ENCODE measurements at places on chromosomes 13 and 19.
A peak's percentile ranks its signal among the peaks of the same experiment; 100 is the strongest.

GRCh38 chr13:85525411-85525810, 273.8 kb downstream of the SLITRK6 start:
- DNase-seq, result no peak

DNA sequence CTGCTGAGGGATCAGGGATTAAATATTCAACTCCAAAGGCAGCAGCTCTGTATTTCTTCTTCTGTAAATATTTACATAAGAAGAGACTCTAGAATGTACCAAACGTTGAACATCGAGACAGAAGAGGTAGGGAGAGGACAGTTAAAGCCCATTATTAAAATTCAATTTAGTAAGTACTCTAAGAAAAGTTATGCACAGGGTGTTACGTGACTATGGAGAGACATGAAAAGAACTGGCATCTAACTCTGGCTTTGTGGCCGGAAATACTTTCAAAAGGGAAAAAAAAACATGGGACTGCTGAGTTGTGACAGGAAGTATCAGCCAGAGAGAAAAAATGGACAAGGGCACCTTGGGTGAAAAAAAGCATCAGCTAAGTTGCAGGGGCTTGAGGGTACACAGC, 36.7 kb downstream of the LNX2 start:
- DNase-seq, result no peak

GRCh38 chr13:58579468-58579867, 947.9 kb downstream of the PCDH17 start:
- no peak for DNase-seq

GRCh38 chr19:6213266-6213595, 66.5 kb downstream of the MLLT1 start:
- DNase-seq, result no peak

GRCh38 chr13:24264976-24265375, 44.4 kb upstream of the C1QTNF9 start:
- peak; percentile 62 for DNase-seq

DNA sequence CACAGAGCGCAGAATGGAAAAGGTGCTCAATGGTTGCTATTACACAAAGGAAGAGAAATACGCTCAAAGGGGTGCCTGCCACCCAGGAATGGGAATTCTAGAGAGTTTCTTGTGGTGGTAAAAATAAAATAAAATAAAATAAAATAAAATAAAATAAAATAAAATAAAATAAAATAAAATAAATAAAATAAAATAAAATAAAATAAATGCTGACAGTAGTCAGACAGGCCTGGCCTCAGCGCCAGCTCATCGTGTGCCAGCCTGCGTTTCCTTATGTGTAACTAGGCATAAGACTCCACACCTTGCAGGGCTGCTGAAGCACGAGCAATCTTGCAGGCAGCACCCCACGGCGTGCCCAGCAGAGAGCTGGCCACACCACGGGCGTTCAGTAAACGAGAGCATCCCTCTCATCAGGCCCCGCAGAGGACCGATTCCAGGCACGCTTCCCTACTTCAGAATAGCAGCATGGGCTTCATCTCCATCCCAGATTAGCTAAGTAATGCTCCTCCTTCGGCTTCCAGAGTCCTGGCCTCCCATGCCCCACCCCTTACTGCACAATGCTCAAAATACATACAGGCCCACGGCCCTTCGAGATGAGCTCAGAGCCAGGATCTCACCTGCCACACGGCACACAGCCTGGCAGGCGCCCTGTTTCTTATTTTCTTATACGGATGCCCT, 5.6 kb downstream of the NAPA start:
- DNase-seq, result no peak

DNA sequence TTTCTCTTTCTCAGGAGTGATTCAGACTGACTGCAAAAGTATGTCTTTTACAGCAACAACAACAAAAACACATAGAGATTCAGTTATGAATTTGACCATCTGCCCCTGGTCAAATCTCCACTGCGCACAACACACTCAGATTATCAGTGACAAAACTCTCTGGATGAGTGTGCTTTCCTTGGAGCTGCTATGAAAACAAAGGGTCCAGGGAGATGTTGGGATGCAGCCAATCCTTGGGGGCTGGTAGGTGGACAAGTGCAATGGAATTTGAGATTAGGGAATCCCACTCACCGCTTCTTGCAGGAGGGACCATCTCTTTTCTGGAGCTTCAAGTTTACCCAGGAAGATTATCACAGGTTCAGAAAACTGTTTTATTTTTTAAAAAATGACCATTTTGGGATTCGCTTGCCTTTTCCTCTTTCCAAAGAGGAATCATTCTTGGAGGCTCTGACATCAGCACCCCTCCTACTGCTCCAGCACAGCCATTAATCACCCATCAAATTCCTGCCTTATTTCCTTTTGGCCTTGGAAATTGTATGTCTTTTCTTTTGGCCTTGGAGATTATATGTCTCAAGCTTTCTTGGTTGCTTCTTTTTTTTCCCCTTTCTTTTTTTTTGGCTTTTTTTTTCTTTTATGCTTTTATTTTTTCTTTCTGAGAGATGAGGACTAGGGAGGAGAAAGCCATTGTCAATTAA, 311.8 kb downstream of the TSHZ3 start:
- DNase-seq, result no peak

DNA sequence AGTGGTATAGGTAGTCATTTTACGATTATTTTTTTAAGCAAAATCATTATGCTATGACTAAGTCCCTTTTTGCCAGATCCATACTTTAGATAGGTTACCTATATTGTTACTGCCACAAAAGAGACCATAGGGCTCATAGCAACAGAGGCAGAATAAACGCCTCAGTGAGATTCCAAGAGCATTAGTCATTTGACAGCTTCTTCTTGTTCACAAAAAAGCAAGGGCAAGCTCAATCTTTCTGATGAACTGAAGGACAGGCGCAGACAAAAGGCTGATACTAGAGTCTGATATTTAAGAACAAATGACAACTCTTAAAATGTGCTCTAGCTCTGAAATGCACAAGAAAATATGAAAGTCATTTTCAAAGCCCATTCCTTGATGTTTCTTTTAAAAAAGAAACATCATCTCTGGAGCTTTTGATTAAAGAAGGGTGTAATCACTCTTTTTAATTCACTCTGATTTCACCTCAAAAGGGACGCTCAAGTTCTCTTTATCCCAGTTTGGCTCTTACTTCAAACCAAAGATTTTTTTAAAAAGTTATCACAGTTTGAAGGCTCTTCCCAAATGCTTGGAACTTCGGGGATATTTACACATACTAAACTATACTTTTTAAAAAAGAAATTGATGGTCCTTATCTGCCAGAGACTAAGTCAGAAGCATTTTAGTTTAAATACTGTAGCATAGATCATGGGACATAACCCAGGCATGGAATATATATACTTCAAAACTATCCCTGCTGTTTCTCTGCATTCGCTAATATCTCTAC, 187.2 kb downstream of the EFNB2 start:
- no peak for DNase-seq

DNA sequence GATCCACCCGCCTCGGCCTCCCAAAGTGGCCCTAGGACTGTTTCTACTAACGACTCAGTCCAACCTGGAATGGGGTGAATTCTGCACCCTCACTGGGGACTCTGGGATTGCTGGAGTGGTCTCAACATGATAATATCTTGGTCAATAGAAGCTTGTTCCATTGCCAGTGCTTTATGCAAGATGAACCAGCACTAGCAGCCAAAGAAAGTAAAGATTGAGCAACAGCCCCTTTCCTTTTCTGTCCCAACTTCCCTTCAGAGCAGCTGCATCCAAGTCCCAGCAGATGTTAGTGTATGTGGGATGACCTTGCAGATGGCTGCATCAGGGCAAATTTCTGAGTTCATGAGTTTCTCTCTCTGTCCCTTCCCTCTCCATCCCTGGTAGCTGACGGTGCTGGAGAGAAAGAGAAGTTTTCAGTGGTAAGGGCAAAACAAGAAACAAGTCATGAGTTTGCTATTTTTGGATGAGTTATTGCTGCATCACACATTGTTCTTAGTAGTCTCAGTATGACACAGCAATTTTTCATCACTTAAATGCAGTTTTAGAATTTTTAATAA, 183.6 kb upstream of the EDNRB start:
- no peak for DNase-seq

- DNase-seq, result peak; percentile 21
These were observed 4.4 kb downstream of the BCAT2 start for GRCh38 chr19:48806518-48806817.

DNA sequence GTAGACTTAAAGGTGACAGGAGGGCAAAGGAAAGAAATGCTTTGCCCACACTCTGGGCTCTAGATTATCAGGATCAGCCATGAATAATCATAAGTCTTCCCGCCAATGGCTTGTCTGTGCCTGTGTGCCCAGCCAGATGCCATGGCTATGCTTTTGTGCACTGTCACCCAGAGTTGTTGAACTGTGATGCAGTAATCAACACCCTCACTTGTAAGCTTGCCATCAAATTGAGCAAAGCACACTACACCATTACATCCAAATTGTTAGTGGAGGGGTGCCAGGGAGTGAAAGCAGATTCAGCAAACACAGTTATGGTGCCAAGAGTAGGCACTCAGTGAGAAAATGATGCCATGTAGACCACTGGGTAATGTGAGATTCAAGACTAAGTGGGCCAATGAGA, 845.3 kb upstream of the MIR17HG start:
- DNase-seq, result no peak

- DNase-seq, result no peak
These were observed 540.4 kb downstream of the IRS2 start for GRCh38 chr13:109246001-109246400.

GRCh38 chr19:35959968-35960320, 23.8 kb downstream of the LRFN3 start:
- DNase-seq, result no peak

DNA sequence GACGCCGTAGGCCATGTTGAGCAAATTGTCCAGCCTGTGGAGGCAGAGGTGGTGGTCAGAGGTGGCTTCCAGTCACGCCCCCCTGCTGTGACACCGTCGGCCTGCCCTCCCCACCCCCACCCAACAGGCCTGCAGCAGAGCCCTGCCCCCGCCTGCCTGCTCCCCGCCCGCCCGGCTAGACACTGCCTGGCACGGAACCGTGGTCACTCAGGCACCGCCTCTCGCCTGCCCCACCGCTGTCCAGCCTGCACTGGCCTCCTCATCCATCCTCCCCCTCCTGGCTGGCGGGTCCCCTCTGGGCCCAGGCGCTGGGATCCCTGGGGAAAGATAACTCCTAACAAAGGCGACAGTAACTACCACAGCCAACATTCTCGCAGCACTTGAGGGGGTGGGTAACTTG, 21.7 kb downstream of the PRKCSH start:
- DNase-seq, result no peak

GRCh38 chr13:40245567-40245966, 420.9 kb downstream of the FOXO1 start:
- DNase-seq, result no peak

GRCh38 chr19:18280247-18281081, 958 bp downstream of the JUND start:
- peak; percentile 82 for DNase-seq

DNA sequence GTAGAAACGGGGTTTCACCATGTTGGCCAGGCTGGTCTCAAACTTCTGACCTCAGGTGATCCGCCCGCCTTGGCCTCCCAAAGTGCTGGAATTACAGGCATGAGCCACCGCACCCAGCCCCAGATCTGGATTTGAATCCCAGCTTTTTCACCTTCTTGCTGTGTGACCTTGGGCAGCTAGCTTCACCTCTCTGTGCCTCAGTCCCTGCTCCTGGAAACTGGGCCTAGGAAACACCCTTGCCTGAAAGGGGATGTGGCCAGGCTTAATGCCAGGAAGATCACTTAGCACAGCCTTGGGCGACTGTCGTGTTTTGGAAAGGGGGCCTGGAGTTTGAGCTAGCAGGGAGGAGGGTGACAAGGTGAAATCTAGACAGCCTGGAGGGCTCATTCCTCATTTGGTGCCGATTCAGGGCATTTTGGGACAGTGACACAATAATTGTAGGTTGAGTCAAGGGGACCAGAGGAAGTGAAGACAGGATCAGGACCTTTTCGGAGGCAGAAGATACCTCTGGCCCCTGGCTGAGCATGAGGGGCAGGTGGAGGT, 1.8 kb downstream of the PGPEP1 start:
- no peak for DNase-seq

GRCh38 chr13:40595693-40596092, 70.7 kb downstream of the FOXO1 start:
- no peak for DNase-seq

DNA sequence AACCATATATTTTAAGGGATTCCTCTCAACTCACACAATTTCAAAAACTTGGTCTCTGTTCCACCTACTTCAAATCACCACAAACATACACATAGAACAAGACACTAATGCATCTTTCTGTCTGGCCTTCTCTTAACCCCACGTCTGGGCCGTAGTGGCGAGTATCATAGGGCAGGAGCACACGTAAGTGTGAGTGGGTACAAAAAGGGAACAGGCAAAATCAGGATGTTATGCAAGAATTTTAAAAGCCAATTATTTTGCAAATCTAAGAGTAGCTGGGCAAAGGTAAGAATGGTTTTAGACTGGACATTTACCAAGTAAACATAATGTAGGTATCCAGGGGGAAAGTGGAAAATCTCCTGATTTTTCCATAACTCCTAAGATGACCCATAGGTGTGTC, 35.1 kb downstream of the MTMR6 start:
- no peak for DNase-seq

DNA sequence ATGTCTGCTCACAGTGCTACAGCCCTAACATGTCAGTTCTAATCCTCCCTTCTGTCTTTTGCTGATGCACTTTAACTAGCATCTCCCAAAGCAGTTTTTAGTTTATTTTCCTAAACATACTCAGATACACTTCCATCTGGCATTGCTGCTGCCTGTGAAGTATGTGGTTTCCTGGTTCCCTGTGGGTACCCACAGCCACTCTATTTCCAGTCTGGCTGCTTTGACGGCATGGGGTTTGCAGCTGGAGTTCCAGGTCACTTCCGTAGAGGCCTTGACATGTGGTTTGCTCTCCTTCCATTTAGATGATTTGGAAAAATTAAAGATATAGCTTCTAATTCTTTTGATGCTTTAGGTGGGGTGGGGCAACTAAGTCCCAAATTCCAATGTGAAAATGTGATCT, 375.5 kb downstream of the PCDH20 start:
- no peak for DNase-seq

DNA sequence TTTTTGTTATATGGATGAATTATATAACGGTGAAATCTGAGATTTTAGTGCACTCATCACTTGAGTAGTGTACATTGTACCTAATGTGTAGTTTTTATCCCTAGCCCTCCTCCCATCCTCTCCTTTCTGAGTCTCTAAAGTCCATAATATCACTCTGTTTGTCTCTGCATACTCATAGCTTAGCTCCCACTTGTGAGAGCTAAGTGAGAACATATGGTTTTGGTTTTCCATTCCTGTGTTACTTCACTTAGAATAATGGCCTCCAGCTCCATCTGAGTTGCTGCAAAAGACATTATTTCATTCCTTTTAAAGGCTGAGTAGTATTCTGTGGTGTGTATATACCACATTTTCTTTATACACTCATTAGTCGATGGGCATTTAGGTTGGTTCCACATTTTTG, 94.0 kb downstream of the SLC10A2 start:
- DNase-seq, result no peak

Measured in stimulated activated CD4-positive, alpha-beta T cell treated with anti-CD3 and anti-CD28 coated beads, Interleukin-4, amount 100 ng/mL, for 4 hours (primary cell).